Stimulated activated CD4-positive, alpha-beta T cell treated with anti-CD3 and anti-CD28 coated beads, TNF-alpha, amount 100 ng/mL, for 24 hours (primary cell): ENCODE measurements at places on chromosomes 6 and 20.

- no peak for DNase-seq
Measured at GRCh38 chr6:169828176-169828575, 76.8 kb downstream of the ERMARD start.

- DNase-seq, result no peak
Measured at GRCh38 chr20:53126185-53126584, 154.0 kb downstream of the TSHZ2 start.

GRCh38 chr20:54126806-54127655 is 46.8 kb downstream of the CYP24A1 start:
- DNase-seq, result no peak

GRCh38 chr6:22807818-22808217 is 238.5 kb downstream of the HDGFL1 start:
- no peak for DNase-seq

DNA sequence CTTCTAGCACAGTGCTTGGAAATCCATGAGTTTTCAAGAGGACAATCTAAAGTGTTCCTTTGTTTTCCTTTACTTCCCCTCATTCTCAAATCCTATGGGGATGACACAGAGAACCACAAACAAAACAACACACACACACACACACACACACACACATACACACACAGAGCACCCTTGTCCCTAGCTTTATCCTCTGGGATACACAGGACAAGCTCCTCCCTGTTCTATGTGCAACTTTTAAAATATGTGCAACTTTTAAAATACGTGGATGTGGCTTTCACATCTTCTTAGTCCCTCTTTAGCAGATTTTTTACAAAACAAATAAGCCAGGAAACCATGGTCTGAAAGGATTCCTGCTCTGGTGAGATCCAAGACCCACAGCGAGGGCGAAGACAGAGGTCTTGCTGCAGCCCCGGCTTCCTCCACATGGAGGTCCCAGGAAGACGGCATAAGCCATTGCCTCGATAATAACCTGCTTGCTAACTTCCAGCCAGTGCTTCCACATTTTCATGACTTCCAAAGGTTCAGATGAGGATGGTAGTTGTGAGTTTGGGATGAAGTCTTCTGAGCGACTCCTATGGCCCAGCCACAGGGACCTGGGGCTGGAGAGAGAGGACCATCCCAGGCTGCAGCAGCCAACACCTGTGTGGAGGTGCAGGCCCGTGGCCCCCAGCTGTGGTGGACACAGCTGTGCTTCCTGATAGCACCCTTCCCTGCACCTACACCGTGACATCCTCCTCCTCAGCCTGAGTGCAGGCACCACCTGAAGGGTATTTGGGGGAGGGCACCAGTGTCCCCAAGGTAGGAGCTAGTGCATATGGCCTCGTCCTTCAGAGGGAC is 62.8 kb upstream of the CD93 start:
- DNase-seq, result no peak

DNA sequence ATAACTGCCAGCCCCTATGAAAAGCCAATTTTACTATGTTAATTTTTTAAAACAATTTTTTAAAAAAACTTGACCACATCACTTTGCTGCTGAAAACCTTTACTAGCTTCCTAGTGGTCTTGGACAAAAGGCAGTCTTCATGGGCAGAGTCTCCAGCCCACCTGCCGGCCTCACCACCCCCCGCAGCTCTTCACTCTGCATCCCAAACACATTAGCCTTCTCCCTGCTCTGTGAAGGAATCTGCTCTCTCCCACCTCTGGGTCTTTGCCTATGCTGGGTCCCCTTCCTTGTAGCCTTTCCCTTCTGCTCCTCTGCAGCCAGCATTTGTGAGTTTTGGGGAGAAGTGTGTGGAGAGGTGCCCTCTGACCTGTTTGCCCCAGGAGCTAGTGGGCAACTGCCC is 170.7 kb upstream of the MLN start:
- DNase-seq, result no peak

DNA sequence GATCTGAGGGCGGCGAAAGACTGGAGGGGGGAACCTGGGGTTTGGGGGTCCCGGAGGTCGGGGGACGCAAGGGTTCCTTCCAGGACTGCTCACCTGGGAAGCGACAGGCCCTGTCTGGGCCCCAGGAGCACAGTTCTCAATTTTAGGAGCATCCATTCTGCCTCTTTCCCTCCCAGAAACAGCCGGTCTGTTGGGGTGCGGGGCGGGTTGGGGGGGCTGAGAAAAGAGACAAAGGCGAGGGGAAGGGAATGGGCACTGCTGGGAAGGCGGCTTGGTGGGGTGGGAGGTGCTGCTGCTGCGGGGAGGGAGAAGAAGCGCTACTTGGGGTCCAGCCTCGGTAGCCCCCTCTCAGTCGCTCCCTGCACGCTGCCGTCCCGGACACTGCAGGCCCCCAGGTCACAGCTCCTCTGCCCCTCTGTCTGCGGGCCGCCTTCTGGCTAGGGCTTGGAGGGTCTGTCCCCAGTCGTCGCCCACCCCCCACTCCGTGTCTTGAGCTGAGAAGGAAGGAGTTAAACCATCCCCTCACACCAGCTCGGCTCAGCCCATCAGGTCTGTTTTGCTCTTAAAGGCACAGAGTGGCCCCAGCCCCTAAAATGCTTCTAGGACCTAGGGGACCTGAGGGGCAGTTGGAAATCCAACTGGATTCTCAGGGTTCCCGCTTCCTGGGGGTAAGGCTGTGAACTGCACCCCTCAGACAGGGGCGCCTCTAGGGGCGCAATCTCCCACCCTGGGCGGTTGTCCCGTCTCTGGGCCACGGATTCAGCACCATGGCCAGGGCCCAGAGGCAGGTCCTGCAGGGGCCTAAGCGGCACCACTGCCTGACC is 690 bp downstream of the GDAP1L1 start:
- DNase-seq, result peak; percentile 25

- no peak for DNase-seq
Measured at GRCh38 chr6:149236589-149236988, 80.9 kb upstream of the TAB2 start.

DNA sequence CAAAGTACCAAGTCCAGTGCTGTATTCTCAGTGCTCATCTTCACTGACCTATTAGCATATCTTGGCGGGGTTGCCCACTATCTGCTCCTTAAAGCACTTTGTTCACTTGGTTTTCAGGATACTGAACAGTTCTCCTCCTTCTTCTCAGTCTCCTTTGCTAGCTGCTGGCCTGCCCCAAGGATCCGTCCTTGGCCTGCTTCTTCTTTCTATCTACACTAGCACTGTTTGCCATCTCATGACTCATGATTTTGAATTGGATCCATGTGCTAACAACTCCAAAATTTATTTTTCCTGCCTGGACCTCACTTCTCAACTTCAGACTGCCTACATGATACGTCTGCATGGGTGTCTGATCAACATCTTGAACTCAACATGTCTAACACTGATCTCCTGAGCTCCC is 15.5 kb downstream of the TPD52L1 start:
- DNase-seq, result no peak

DNA sequence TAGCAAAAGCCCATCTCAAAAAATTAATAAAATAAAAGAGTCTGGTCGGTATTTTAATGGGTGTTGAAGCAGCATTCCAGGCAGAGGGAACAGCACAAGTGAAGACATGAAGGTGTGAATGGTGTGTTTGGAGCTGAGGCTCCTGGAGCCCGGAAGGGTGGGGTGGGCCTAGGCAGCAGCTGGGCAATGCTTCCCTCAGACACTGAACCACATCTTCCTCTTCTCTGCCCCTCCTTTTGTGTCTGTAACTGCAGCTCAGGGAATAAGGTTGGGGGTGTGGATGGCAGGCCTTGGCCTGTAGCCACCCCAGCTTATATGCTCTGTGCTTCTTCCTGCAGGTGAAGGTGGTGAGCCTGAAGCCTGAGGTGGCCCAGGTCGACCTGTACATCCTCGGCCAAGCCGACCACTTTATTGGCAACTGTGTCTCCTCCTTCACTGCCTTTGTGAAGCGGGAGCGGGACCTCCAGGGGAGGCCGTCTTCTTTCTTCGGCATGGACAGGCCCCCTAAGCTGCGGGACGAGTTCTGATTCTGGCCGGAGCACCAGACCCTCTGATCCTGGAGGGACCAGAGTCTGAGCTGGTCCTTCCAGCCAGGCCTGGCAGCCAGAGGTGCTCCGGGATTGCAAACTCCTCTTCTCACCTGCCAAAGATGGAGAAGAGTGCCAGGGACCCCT is 26.6 kb downstream of the POFUT1 start:
- no peak for DNase-seq

DNA sequence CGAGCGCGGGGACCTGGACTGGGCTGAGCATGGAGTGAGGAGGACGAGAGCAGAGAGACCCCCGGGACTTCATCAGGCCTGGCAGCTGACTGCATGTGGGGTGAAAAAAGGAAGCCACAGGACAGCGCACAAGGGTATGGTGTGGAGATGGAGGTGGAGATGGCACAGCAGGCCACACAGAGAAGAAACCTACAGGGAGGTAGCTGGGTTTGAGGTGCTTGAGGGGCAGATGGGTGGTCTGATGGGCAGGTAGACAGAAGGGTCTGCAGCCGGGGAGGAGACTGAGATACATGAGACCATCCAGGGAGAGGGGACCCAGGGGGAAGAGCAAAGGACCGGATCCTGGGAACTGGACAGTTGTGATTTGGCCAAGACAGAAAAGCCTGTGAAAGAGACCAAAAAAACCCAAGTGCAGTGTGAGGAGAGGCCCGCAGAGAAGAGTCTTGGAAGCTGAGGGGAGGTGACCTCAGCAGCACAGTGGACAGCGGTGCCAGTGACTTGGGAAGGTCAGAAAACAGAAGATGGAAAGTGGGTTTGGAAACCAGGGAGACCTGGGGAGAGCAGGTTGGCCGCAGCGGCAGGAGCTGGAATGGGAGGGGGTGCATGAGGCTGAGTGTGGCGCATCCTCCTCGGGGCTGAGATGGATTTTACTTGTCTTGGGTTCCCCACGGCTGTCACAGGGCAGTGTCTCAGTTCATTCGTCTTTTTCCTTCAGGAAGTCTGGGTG is 5.5 kb downstream of the HLA-DPB1 start:
- DNase-seq, result no peak

- no peak for DNase-seq
Measured at GRCh38 chr6:90351696-90352095, 55.1 kb upstream of the BACH2 start.

DNA sequence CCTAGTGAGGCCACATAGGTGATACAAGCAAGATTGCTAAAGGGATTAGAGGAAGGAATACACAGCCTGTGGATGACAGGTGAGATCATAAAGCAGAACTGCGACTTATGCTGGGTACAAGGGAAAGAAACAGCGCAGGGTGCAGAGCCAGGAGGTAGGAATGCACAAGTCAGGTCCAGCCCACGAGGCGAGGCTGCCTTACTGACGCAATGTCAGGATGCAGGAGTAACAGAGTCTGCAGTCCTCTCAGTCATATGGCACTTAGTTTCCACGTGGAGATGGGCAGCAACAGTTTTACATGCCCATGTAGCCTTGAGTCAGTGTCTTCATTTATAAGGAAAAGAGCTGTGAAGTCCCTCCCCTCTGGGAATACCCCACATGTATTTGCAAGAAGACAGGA is 210.9 kb downstream of the SYNE1 start:
- DNase-seq, result no peak
